ENCODE measurements at places on chromosomes 11 and 22.
A peak's percentile ranks its signal among the peaks of the same experiment; 100 is the strongest.

GRCh38 chr11:24705474-24705873 is 208.6 kb downstream of the LUZP2 start:
- DNase-seq: no peak

DNA sequence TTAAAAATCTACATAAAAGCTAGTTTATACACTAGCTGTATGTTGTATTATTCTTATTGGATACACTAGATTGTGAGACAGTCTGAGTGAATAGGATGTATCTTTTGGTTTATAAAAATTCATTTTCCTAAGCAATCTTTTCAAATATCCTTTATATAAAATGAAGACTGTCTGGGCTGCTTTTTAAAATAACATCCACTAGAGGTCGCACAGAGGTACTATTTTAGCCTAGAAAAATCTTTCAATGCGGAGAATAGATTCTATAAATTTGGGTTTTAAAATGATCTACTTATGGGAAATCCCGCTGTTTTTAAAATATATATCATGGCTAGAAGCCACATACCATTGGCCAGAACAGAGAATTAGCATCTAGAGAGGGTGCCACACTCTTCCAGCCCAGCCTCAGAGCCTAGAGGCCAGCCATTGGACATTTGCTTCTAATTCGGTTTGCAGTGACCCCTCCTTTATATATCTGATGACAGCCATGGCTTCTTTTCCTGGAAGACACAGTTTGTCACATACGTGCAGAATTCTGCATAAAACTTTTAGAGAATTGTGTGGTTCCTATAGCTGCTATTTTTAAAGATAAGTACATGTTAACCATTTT is 7.3 kb downstream of the C11orf97 start:
- DNase-seq: peak; percentile 49

- no peak for DNase-seq
These were observed 86.4 kb downstream of the ISX start for GRCh38 chr22:35152316-35152715.

GRCh38 chr11:125938418-125938817 is 7.4 kb upstream of the VSIG10L2 start:
- no peak for DNase-seq

DNA sequence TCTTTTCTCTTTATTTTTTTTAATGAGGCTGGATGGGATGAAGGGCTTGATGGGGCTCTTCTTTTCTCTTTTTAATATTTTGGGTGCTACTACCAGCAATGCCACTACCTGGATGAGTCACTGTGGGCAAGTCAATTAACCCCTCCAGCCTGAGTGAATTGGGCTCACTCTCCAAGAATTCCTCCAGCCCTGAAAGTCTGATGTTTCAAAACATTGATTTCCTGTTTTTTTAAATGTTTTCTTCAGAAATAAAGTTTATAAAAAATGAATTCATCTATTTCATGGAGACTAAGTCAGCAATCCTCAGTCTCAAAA is 812 bp upstream of the OR5A2 start:
- DNase-seq: no peak

DNA sequence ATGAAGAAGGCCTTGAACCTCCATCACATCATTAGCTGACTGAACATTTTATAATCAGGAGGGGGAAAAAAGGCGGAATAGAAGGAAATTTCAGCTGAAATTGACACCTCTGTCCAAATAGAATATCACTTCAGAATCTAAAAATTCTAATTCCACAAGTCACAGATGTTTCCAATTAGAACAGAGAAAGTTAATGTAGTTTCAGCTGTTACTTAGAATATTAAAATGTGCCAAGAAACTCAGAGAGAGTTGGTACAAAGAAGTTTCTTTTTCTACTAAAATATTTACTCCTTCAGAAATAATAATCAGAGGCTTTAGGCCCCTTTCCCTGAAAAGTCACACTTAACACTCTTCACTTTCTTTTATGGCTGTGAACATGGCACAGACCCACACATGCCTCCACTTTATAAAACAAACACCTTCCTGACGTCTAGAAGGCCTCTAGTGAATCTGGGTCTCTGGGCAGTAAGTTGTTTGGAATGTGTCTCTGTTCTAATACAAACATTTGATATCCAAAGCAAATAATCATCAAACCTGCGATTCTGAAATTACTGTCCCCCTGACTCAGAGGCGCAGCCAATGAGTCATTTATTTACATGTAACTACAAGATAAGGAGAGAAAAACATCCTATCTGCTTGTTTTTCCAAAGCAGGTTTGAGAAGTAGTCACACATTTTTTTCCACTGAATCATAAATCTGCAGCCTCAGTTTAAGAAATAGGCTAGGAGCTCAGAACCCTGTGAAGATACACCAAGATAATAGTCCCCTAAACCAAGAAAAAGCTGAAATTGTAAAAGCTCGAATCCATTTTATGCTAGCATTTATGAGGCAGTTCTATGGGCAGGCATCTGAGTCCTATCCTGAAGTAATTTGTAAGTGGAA is 148.4 kb downstream of the ME3 start:
- no peak for DNase-seq

- DNase-seq: no peak
These were observed 13.4 kb upstream of the DAGLA start for GRCh38 chr11:61666684-61667297.

- DNase-seq: peak; percentile 53
These were observed 9.7 kb upstream of the TXNRD2 start for GRCh38 chr22:19951346-19951745.

GRCh38 chr11:113372309-113372708 is 15.3 kb upstream of the ANKK1 start:
- DNase-seq: no peak

- no peak for DNase-seq
These were observed 33.9 kb downstream of the MMP20 start for GRCh38 chr11:102591160-102591718.

DNA sequence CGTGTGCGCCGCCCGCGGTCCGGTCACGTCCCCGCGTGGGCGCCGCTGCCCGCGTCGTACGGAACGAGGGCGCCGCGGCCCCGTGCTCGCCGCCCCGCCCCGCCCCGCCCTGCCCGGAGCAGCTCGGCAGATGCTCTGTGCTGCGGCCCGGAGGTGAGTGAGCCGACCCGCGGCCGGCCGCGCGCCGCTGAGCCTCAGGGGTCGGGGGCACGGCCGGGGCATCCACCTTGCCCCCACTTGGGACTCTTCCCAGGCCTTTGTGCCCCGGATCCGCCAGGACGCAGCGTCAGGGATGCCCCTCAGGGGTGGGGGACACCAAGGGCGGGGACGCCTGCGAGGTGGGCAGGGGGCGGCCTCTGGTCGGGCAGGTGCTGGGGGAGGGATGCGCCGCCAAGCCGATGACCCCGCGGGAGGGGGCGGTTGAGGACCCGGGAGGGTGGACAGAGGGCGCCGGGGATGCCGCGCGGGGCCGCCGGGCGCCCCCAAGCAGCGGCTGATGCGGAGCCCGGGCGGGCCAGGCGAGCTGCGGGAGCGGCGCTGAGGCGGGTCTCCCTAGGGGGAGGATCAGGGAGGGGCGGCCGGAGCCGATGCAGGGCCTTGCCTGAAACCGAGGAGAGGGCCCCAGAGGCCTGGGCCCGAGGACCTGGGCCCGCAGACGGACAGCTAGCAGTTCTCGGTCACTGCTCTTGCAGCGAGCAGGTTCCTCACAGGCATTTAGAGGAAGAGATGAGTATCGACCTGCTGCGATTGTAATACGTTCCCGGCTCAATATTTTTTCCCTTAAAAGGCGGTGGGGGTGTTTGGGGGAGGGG is at the start of gene GNAZ:
Gene GNAZ, plus strand, starts transcription at position 102 of the 812 bp plus-strand sequence. CDS start 25,177 bp downstream, outside the sequence.
- peak; percentile 40 for DNase-seq

GRCh38 chr11:96136613-96137298 is 206.2 kb downstream of the MAML2 start:
- DNase-seq: no peak

- no peak for DNase-seq
These were observed 143.2 kb downstream of the SHANK2 start for GRCh38 chr11:71109186-71109585.

DNA sequence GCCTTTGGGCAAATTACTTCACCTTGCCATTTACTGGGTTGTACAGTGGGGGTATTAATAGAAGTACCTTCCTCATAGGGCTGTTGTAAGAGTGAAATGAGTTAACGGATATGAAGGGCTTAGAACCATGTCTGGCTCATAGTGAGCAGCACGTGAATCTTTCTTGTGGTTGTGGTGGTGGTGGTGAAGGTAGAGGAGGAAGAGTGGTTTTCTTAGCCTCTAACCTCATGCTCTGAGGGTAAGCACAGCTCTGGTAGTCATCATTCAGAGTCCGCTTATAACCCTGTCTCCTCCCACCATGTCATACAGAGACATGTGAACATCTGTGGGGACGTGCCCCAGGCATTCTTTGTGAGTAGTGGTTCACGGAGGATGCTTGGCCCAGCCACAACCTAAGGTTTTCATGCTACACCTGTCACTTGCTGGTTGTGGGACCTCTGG is 43.6 kb downstream of the TEAD1 start:
- DNase-seq: no peak

- DNase-seq: peak; percentile 9
These were observed 117.7 kb upstream of the CCDC90B start for GRCh38 chr11:83403691-83404389.

- no peak for DNase-seq
These were observed 8.0 kb downstream of the RNF121 start for GRCh38 chr11:71936825-71937224.

GRCh38 chr22:44002997-44003396 is 21.1 kb upstream of the PARVB start:
- DNase-seq: no peak

DNA sequence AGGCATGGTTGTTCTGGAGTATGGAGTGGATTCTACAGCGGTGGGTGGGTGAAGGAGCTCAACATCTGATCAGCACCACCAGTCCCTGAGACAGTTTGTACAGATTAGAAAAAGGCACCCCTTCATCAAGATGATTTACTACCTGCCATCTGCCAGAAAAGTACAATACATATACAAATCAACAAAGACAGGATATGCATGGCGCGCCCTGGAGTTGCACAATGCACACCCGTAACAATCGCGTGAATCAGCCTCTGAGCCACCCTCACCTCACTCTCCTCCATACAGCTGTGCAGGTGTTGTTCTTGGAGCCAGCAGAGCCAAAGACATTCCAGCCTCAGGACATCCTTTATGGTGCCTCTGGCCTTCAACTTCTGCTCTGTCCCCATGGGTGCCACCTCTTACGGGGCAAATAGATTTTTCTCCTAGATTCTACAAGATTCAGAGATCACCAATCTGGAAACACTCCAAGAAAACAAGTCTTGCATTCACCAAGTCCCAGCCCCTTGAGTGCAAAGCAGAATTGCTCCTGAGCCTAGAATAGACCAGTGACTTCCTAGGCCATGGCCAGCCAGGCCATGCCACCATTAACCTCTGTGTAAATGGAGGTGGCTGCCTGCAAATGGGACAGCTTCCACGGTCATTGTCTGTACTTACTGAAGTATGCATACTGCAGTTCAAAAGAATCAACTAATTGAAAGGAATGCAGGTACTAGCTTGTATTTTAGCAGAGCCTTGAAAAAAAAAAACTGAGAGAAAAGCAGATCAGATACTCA is 490.9 kb downstream of the SOX6 start:
- no peak for DNase-seq

DNA sequence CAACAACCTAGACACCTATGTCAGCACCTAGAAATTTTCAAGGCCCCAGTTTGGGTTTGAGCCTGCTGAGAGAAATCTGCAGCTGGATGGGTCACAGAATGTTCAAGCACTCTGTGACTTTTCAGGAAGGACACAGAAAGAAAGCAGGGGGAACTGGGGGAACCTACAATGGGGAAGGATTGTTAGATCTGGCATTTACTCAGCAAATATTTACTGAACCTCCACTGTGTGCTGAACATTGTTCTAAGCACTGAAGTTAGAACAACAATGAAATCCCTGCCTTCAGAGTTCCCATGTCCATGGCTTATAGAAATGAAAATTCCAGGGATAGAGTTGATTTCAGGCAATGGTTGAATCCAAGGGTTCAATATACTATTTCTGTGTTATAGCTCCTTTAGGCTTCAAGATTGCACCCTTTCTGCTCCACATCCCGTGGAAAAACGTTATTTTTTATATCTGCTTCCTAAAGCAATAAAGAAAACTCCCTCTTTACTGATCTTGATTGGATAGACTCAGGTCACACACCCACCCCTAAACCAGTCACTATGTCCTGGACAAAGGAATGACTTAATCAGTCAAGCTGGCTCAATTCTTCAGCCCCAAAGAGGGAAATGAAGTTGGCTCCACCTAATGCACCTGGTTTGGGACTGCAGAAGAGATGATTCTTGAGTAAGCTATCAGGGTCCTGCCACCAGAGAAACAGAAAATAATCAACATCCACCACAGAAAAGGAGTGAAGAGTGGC is 95.1 kb downstream of the OR5AK2 start:
- DNase-seq: no peak

GRCh38 chr22:47067911-47068625 is 305.6 kb downstream of the TBC1D22A start:
- DNase-seq: no peak

GRCh38 chr22:37427135-37427710 is at the start of gene ELFN2:
ELFN2 (minus strand) TSS chr22:37427479; CDS start chr22:37375534, 51,945 bp downstream.
- DNase-seq: no peak
